Suppressor macrophage (primary cell): ENCODE measurements at places on chromosomes 3 and 15.

DNA sequence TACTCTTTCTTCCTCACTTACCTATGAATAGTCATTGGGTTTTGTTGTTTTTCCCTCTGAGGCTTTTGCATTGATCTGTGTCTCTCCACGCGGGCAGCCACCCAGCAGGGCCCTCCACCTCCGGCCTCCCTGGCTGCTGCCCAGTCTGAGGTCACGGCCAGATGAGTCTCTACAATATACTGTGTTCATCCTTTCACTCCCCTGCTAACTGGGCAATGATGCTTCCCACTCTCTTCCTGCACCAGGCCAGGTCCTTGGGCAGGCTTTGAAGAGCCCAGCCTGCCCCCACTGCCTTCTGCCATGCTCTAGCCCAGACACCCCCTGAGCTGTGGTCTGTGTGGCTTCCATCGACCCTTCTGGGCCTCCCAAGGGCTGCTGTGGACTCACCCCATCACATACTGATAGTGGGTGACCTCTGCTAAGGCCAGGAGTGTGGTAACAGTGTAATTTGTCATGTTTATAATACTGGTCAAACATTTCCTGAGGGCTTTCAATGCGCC lies 18.0 kb downstream of the PDIA5 start:
- no peak for DNase-seq

- DNase-seq: no peak
Measured at GRCh38 chr15:100785181-100786138, 94.2 kb upstream of the ALDH1A3 start.

GRCh38 chr3:46001178-46001577 lies 5.6 kb upstream of the FYCO1 start:
- no peak for DNase-seq

DNA sequence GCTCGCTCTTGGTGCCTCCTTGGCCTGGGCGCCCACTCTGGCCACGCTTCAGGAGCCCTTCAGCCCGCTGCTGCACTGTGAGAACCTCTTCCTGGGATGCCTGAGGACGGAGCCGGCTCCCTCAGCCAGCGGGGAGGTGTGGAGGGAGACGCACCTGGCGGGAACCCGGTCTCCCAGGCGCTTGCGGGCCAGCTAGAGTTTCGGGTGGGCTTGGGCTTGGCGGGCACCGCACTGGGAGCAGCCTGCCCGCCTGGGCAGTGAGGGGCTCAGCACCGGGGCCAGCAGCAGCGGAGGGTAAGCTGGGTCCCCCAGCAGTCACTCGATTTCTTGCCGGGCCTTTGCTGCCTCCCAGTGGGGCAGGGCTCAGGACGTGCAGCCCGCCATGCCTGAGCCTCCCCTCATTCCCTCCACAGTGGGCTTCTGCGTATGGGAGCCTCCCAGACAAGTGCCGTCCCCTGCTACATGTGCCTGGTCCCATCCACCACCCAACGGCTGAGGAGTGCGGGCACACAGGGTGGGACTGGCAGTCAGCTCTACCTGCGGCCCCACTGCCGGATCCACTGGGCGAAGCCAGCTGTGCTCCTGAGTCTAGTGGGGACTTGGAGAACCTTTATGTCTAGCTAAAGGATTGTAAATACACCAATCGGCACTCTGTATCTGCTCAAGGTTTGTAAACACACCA lies 708.7 kb downstream of the VGLL3 start:
- DNase-seq: no peak

- DNase-seq: no peak
Measured at GRCh38 chr15:87608238-87609028, 648.1 kb downstream of the NTRK3 start.

- DNase-seq: no peak
Measured at GRCh38 chr3:25478964-25479726, 51.1 kb downstream of the RARB start.
